ENCODE measurements at places on chromosomes 16 and 17.

DNA sequence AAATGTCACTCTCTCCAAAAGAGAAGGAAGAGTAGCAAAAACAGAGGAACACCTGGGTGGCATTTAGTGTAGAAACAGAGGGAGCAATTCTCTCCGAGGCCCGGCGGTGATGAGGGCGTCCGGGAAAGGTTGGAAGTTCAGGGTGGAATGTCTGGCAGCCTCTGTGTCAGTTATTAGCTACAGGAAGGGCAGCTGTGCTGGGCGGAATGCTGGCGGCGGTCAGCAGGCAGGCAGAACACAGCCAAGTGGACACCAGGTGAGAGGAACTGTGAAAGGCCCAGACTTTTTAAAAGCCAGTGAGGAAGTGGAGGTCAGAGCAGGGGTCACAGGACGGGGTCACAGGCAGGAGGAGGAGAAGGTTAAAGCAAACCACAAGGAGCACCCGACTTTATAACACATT, 238.1 kb downstream of the NTN1 start:
- no peak for DNase-seq

DNA sequence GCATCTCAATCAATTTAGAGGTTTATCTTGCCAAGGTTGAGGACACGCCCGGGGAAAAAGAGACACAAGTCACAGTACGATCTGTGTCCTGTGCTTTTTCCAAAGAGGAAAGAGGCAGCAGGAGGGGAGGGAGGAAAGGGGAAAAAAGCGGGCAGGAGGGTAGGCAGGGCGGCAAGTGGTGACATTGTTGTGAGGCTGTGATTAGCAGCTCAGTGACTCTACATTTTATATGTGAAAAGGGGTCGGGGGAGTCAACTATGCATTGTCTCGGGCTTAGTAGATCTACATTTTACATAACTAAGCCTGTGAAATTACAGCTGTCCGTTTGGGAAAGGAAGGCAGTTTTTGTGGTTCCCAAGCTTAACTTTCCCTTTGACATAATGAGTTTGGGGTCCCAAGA, 22.2 kb upstream of the RIPOR1 start:
- DNase-seq = no peak

GRCh38 chr17:33152783-33153182, 140.3 kb downstream of the ASIC2 start:
- no peak for DNase-seq

GRCh38 chr17:77269696-77270681, 129.2 kb downstream of the SEC14L1 start:
- DNase-seq = no peak

- DNase-seq = peak; percentile 2
These were observed 203.7 kb downstream of the LGALS9B start for GRCh38 chr17:20263595-20263994.

DNA sequence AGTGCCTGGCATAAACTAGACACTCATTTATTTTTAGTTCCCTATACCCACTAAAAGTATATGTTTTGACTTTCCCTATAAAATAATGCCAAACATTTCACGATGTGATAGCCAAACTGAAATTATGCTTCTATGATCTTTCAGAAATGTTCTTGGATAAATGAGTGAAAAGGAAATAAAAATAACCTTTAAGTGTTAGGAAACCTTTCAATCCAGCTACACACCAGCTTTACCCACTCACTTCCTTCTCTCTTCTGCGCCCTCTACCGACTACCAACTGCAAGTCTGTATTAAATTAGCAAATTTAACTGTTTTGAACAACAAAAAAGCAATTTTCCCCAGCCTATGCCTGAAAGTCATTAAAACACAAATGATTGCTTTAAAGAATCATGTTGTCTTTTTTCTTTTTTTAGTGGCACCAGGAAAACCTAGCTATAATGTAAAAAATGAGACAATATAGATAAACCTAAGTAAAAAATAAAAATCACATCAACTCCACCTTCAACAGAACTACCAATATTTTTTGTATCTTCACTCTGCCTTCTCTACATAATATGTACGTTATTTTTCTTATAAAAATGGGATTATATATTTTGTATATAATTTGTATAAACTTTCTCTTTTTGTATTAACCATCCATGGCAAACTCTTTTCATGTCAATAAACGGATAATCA, 13.2 kb upstream of the TMEM100 start:
- peak; percentile 73 for DNase-seq

DNA sequence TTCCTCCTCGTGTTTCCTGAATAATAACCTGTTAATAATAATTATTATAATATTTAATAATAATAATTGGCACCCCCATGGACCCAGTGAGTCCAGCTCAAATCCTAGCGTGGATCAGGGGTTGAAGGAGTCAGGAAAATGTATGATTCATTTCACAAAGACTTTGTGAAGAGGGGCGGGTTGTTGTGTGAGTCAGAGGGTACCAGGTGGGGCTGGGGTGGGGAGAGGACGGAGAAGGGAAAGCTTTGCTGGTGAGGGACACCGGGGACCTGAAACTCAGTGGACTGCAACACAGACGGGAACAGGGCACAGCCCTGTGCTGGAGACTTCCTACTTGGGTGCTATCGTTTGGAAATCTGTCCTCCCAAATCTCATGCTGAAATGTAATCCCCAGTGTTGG, 3.1 kb upstream of the ADORA2B start:
- DNase-seq = no peak

All from DMS53 (cell line).